Stimulated activated CD8-positive, alpha-beta memory T cell treated with anti-CD3 and anti-CD28 coated beads, Interleukin-4, amount 100 ng/mL, for 48 hours (primary cell): ENCODE measurements at places on chromosomes 7 and 10.

DNA sequence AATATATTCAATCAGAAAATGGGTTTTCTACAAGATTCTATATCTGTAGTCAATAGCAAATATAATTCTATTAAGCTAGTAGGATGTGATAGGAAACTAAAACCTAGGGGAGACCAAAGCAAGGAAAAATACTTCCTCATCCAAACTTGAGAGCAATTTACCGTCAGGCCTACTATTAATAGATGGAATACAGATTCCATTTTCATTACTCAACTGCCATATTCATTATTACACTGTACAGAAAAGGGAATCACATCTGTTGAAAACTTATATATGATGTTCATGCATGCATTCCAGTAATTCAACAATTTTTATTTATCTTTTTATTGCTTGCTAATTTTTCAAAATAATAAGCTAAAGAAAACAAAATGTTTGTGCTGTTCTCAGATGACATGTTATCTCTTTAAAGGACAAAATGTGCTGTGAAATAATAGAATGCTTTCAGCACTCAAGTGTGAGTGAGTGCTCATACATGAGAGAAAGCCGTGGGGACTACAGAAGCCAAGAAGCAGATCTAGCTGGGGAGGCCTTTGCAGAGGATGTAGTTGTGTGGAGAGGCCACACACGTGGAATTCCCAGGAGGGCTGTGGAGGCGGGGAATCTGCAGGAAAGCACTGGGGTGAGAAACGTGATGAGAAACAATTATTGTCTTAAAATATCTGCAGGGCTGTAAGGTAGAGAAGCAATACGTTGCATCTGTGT is 110.0 kb downstream of the EGFR start:
- no peak for DNase-seq

DNA sequence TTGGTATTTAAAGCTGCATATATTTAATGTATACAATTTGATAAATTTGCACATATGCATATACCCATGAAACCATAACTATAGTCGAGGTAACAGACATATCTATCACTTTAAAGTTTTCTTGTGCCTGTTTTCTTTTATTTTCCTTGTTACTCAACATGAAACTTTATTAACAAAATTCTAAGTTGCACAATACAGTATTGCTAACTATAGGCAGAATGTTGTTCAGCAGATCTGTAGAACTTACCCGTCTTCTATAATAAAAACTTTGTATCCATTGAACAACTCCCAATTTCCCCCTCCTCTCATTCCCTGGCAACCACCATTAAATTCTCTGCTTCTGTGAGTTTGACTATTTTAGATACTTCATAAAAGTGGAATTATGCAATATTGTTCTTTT is 404.6 kb upstream of the KCND2 start:
- no peak for DNase-seq

GRCh38 chr7:131159961-131160361 is 167.7 kb upstream of the MKLN1 start:
- no peak for DNase-seq

- peak; percentile 43 for DNase-seq
Measured at GRCh38 chr7:155371884-155372781, 74.5 kb downstream of the INSIG1 start.

GRCh38 chr10:44850356-44850934 is 60.7 kb upstream of the TMEM72 start:
- DNase-seq = no peak

GRCh38 chr7:17558558-17559332 is 260.3 kb downstream of the AHR start:
- no peak for DNase-seq

GRCh38 chr7:45347804-45348203 is 190.2 kb downstream of the RAMP3 start:
- DNase-seq = no peak

- no peak for DNase-seq
Measured at GRCh38 chr10:69888882-69889584, 87.3 kb downstream of the COL13A1 start.

DNA sequence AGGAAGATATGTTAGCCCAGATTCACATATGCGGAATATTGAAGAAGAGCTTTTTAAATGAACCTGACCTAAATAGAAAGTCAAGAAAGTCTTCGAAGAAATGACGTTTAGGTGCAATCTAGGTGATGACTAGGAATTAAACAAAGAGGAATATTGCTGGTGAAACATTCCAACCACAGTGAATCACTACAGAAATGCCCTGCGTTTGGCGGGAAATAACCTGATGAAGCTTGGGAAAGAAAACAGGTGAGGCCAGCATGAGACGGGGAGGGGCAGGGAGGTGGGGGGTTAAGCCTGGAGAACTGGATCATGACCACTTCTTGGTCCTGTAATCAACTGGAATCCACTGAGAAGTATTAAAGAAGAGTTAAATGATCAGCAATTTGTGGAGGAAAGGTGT is 299.4 kb upstream of the VSTM2A start:
- no peak for DNase-seq

DNA sequence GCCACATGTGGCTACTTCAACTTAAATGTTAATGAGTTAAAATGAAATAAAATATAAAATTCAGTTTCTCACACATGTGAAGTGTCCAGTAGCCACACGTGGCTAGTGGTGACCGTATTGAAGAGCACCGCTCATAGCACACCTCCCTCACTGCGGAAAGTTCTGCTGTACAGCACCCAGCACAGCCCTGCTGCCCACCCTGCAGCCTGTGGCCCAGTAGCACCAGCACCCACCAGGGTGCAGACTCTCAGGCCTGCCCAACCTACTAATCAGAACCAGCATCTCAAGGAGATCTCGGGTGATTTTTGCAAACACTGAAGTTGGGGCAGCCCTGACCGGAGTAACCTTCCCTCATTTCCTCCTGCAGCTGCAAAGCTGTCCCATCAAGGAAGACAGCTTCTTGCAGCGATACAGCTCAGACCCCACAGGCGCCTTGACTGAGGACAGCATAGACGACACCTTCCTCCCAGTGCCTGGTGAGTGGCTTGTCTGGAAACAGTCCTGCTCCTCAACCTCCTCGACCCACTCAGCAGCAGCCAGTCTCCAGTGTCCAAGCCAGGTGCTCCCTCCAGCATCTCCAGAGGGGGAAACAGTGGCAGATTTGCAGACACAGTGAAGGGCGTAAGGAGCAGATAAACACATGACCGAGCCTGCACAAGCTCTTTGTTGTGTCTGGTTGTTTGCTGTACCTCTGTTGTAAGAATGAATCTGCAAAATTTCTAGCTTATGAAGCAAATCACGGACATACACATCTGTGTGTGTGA is 162.8 kb upstream of the LANCL2 start:
- DNase-seq = peak; percentile 13

- DNase-seq = no peak
Measured at GRCh38 chr10:90289037-90289436, 568.8 kb downstream of the HTR7 start.

- DNase-seq = no peak
Measured at GRCh38 chr10:74957285-74957961, 131.0 kb downstream of the KAT6B start.

DNA sequence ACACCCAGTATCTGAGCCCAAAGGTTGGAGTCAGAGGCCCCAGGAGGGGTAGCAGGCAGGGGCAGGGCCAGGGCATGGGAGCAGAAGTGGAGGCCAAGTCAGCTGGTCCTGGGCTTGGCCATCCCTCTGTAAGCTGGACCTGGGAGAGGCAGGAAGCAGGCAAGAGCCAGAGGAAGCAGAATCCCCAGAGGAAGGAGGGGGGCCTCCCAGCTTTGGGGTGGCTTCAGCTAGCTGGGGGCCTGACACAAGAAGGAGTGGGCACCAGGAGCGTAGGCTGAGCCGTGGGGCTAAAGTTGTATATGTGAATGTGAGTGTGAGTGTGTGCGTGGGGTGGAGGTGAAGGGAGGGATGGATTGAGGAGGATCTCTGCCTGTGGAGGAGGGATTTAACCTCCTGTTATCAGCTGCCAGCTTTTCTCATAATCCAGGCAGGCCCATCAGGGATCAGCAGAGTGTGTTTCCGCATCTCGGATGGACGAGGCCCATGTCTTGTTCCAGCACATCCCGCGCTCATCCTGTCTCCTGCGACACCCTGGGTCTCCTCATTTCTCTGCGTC is 54.0 kb downstream of the NEURL1 start:
- DNase-seq = no peak

DNA sequence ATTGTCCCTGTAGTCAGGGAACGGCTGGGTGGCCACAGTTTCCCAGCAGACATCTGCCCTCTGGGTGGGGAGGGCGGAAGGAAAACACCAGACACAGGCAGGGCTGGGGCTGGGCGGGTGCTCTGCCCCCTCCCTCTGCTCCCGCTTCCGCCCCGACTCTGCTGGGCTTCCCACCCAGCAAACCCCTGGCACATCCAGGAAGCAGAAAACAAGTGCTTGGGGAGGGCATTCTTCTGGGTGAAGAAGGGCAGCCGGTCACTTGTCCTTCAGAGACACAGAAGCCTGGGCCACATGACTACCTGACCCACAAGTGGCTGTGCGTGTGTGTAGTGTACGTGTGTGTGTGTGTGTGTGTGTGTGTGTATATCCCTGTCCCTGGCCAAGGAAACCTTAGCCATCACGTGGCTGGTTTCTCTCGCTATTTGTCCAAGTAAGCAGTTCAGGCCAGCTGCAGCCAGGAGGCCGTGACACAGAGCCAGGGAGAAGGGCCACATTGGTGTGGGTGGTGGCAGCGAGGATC is 77.9 kb downstream of the ZMIZ1 start:
- DNase-seq = no peak

- DNase-seq = no peak
Measured at GRCh38 chr7:138247568-138248333, 171.5 kb downstream of the AKR1D1 start.

- DNase-seq = no peak
Measured at GRCh38 chr7:33751443-33751842, 153.9 kb upstream of the BMPER start.

DNA sequence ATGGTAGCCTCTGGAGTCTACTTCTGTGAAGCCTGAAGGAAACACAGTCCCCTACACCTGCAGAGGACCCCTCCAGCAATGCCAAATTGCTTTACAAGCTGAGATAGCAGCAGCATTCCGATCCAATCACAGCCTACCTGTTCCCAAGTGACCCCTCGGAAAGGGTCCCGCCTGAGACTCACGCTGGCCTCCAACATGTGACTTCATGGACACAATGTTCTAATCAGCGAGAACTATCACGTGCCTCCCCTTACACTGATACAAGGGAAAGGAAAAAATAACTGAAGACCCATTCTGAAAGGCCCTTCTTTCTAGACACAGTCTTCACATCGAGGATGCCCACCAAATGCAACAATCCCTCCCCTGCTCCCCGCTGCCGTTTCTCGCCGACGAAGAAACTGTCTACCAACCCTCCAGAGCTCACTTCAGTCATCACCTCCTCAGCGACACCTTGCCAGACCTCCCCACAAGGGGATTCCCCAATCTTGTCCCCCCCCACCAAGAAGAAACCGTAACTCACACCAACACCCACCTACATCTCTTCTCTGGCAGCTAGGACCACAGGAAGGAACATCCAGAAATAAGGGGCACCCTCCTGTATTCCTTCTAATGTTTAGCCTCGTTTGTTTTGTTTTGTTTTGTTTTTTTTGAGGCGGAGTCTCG is 1.8 kb downstream of the SNX8 start:
- DNase-seq = no peak

DNA sequence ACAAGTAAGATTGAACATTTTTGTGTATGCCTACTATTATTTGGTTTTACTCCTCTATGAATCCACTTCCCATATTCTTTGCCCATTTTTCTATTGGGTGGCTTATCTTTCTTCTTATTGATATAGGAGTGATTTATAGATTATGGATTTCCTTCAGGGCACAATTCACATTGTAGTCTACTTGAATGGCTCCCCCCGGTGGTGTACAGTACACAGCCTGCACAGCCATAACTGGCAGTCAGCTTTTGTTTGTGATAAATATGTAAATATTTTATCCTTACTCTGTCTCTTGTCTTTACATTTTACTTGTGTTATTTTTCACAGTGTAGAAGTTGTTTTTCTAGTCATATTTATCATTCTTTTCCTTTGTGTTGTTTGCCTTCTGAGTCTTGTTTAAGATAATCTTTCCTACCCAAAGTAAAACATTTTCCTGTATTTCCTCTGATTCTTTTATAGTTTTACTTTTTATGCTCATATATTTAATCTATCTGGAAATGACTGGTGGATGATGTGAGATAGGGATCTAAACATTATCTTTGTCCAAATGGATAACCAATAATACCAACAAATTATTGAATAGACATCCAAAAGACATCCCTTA is 23.9 kb upstream of the CALD1 start:
- peak; percentile 67 for DNase-seq

GRCh38 chr7:86653919-86654659 is 10.4 kb downstream of the GRM3 start:
- no peak for DNase-seq

- DNase-seq = no peak
Measured at GRCh38 chr7:127476618-127477017, 84.1 kb upstream of the ZNF800 start.

GRCh38 chr7:17580856-17581255 is 282.4 kb downstream of the AHR start:
- no peak for DNase-seq

DNA sequence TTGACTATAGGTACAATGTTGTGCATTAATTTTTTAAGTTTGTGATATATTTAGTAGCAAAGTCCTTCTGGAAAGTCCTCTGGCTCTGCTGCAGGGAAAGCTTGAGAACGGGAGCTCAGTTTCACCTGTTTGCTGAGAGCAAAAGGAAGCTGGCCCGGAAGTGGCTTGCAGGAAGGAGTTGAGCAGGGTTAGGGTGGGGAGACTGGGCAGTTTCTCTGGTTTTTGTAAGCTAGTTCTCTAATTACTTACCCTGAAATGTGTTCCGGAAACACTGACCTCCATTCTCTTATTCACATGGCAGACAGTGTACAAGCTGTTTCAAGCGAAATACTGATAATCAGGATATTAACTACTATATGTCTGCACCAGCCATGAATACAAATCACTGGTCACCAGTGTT is 22.3 kb downstream of the MAP3K8 start:
- DNase-seq = peak; percentile 43

- DNase-seq = no peak
Measured at GRCh38 chr10:89091496-89091895, 100.9 kb downstream of the FAS start.

GRCh38 chr7:22640269-22640668 is 86.7 kb upstream of the IL6 start:
- peak; percentile 41 for DNase-seq

DNA sequence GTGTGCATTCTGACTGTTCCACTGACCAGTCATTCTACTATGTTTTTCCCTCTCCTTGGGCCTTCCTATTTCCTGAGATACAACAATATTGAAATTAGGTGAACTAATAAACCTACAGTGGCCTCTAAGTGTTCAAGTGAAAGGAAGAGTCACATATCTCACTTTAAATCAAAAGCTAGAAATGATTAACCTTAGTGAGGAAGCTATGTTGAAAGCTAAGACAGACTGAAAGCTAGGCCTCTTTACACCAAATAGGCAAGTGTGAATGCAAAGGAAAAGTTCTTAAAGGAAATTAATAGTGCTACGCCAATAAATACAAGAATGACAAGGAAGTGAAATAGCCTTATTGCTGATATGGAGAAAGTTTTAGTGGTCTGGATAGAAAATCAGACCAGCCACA is 5.7 kb upstream of the DYNC1I1 start:
- no peak for DNase-seq
